T-helper 17 cell (primary cell): ENCODE measurements at places on chromosomes 2 and 18.

DNA sequence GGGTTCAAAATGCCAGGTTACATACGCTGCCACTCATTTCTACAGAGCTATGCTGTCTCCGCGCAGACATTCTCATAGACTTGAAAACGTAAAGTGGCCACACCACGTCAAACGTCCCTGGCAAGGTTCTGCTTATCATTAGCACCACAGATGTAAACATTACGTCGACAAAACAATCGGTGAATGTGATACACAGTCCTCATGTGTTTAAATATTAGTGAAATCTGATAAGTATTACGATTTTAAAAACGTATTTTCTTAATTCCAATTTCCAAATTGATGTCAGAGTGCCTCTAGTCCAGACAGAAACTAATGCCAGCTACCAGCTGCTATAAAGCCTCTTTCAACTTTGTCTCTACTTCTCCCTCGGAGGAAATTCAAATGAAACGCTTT, 1.2 kb downstream of the STK17B start:
- H3K4me3 ChIP-seq = peak overlapping the region; percentile 93
- peaks cover 43% of the 10 kb centered on the region for H3K4me1 ChIP-seq
- no peak for DNase-seq
- no peaks in the 10 kb centered on the region for H3K27me3 ChIP-seq
- H3K36me3 ChIP-seq = peaks cover 23% of the 10 kb centered on the region
- peak overlapping the region; percentile 100 for H3K27ac ChIP-seq

GRCh38 chr2:200359552-200359951, 53.1 kb downstream of the SPATS2L start:
- H3K27me3 ChIP-seq = peaks cover 14% of the 10 kb centered on the region
- no peak overlapping the region for H3K27ac ChIP-seq
- H3K4me3 ChIP-seq = no peak overlapping the region
- no peaks in the 10 kb centered on the region for H3K36me3 ChIP-seq
- no peaks in the 10 kb centered on the region for H3K4me1 ChIP-seq
- no peak for DNase-seq

- H3K27me3 ChIP-seq = peaks cover 46% of the 10 kb centered on the region
- H3K4me1 ChIP-seq = peaks cover 26% of the 10 kb centered on the region
- peak; percentile 7 for DNase-seq
- peaks cover 2% of the 10 kb centered on the region for H3K36me3 ChIP-seq
These were observed at the start of gene CXCR1 for GRCh38 chr2:218166791-218167190. Gene CXCR1 (minus strand): TSS chr2:218166962. CDS start chr2:218165211, 1,751 bp downstream.

DNA sequence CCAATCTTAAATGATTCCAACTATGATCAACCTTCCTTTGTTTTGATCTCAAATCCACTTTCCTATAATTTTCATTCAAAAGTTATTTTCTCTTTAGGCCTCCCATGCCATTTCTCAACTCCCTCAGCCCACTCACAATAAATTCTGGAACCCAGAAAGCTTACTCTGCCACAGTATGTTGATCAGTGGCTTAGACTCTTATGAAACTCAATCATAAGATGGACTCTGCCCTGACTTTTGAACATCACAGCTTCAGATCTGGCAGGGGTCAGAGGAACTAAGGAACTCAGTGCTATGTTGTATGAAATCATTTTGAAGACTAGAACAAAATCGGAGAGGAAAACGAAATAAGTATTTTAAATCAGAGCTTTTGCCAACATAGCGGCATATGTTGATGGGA, 59.8 kb upstream of the LGALSL start:
- no peak overlapping the region for H3K27ac ChIP-seq
- DNase-seq = no peak
- peaks cover 3% of the 10 kb centered on the region for H3K36me3 ChIP-seq
- H3K27me3 ChIP-seq = peaks cover 19% of the 10 kb centered on the region

GRCh38 chr2:228432116-228432515, 250.6 kb upstream of the SPHKAP start:
- H3K4me3 ChIP-seq = no peak overlapping the region
- no peak overlapping the region for H3K27ac ChIP-seq
- H3K27me3 ChIP-seq = no peaks in the 10 kb centered on the region
- DNase-seq = no peak
- H3K36me3 ChIP-seq = no peaks in the 10 kb centered on the region
- no peaks in the 10 kb centered on the region for H3K4me1 ChIP-seq

DNA sequence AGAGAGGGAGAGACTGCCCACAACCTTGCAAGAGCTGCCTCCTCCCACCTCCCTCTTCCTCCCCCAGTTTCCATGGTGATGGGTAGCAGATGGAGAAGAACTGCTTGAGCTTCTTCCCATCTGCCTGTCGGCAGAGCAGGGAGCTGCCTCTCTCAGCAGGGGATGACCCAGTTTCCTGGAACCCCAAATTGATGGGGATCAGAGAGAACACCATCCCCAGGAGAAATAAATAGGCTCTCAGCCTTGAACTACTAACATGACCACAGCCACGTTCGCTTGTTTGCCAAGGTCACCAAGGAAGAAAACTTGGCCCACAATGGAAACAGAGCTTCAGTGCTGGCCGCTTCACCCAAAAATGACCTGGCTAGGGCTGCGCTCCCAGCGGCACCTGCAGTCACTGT, 82.2 kb downstream of the ADD2 start:
- H3K4me3 ChIP-seq = no peak overlapping the region
- DNase-seq = no peak
- H3K27me3 ChIP-seq = peaks cover 32% of the 10 kb centered on the region
- no peaks in the 10 kb centered on the region for H3K36me3 ChIP-seq
- peaks cover 2% of the 10 kb centered on the region for H3K4me1 ChIP-seq
- H3K27ac ChIP-seq = peak overlapping the region; percentile 54

DNA sequence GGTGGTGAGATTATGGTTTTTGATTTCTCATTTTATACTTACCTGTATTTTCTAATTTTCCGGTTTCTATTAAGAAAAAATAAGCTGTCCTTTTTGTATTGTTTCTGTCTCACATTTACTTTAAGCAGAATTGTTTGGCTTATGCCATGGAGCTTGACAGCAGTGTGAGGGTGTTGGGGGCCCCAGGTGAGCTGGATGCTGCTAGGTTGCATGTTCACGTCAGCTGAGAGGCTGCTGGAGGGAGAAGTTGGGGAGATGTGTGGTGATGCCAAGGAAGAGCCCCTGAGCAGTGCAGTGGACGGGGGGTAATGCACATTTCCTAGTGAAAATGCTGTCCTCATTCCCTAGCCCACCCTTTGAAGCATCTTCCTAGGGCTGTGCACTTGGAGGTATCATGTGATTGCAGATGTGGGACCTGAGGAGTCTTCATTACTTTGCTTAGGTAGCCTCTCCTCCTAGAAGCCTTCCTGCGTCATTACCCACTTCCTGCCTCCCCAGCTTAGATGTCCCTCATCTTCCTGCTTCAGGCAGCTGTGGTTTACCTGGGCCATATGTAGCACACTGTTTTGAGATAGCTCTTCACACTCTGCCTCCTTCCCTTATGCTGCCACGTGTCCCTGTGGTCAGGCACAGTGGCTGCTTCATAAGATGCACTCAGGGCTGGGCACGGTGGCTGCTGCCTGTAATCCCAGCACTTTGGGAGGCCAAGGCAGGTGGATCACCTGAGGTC, 16.2 kb downstream of the ATG16L1 start:
- peak overlapping the region; percentile 99 for H3K27ac ChIP-seq
- peak; percentile 63 for DNase-seq
- H3K4me1 ChIP-seq = peaks cover 48% of the 10 kb centered on the region
- H3K4me3 ChIP-seq = peak overlapping the region; percentile 72
- H3K36me3 ChIP-seq = peaks cover 8% of the 10 kb centered on the region

- DNase-seq = no peak
- no peaks in the 10 kb centered on the region for H3K4me1 ChIP-seq
- no peak overlapping the region for H3K4me3 ChIP-seq
- H3K27ac ChIP-seq = no peak overlapping the region
- H3K27me3 ChIP-seq = peaks cover 11% of the 10 kb centered on the region
- no peaks in the 10 kb centered on the region for H3K36me3 ChIP-seq
These were observed 92.9 kb upstream of the CSRNP3 start for GRCh38 chr2:165376571-165376975.

DNA sequence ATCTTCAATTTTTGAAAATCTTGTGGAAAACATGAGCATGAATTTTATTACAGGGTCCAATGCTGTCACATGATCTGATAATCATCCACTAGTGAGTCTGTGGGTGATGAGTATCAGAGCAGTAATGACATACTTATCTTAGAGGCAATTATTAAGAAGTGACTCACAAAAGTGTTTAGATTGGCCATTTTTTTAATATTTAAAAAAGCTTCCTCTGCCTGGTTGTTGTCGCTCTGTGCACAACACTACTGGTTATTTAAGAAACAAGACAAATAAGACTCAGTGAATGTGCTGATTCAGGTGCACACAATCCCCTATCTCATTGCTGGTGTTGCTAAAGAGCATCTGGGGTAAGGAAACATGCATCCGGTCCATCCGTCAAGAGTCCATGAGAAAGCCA, 665.8 kb upstream of the ZEB2 start:
- no peak for DNase-seq
- no peaks in the 10 kb centered on the region for H3K36me3 ChIP-seq
- H3K4me1 ChIP-seq = no peaks in the 10 kb centered on the region
- no peaks in the 10 kb centered on the region for H3K27me3 ChIP-seq
- no peak overlapping the region for H3K4me3 ChIP-seq
- no peak overlapping the region for H3K27ac ChIP-seq

DNA sequence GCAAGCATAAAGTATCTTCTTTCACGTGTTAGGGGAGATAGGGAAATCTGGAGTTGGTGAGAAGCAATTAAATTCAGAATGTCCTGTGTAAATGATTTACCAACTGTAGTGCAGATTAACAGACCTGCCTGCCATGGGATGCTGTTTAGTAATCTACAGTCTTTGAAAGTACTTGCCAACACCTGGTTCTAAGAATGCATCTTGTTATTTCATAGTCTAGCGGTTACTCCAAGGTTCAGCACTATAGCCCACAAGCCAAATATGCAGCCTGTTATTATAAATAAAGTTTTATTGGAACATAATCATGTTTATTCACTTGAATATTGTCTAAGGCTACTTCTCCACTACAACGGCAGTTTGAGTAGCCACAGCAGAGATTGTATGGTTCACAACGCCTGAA, 100.8 kb downstream of the OSBPL6 start:
- H3K4me1 ChIP-seq = no peaks in the 10 kb centered on the region
- no peak for DNase-seq
- peaks cover 27% of the 10 kb centered on the region for H3K27me3 ChIP-seq
- peaks cover 3% of the 10 kb centered on the region for H3K36me3 ChIP-seq
- no peak overlapping the region for H3K4me3 ChIP-seq
- H3K27ac ChIP-seq = no peak overlapping the region

DNA sequence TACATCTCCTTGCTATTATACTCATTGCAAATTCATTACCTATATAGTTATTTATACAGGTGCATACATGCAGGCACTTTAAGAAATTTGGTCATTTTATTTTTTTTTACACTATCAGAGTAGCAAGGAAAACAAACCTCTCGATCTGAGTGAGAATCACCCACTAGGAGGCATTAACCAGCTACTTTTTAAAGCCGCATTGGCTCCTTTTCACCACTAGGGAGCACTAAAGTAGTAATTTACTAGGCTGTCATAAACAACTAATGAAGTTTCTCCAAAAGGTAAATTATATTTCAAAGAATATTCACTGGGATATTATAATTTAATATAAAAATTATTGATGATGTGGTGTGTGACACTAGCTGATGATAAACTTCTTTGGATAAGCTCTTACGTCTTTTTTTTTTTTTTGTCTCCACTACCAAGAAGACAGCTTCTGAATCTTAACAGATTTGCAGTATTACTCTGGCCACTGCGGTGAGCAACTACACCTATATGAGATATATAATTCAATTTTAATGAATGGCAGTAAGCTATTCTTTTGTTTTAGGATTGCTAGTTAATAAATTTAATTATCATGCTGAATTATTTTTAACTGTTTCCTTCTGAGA, 101.9 kb downstream of the NOL4 start:
- H3K27me3 ChIP-seq = no peaks in the 10 kb centered on the region
- H3K27ac ChIP-seq = no peak overlapping the region
- DNase-seq = no peak
- no peaks in the 10 kb centered on the region for H3K4me1 ChIP-seq

DNA sequence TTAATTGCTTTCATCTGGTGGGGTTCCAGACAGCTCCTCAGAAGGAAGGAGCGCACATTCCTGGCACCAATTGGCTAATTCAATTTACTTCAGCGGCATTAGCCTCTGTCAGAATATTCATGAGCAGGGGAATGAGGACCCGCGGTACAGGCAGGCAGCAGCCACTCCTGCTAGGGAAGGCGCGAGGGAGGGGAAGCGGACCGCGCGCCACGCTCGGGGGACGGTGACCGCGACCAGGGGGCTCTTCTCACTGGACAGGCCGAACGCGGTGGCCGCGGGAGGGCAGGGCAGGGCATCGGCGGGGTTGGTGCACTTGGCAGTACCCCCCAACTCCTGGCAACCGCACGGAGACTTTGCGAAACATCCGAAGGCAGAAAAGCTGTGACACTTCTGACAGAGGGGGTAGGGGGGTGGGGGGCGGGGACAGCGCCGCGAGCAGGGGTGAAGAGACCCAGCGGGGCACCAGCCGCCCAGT, at the start of gene CDH20:
CDH20 (plus strand) TSS at position 160 of the 475 bp plus-strand sequence.
- peaks cover 2% of the 10 kb centered on the region for H3K36me3 ChIP-seq
- no peak for DNase-seq
- no peak within 1 kb of the TSS for H3K4me3 ChIP-seq

DNA sequence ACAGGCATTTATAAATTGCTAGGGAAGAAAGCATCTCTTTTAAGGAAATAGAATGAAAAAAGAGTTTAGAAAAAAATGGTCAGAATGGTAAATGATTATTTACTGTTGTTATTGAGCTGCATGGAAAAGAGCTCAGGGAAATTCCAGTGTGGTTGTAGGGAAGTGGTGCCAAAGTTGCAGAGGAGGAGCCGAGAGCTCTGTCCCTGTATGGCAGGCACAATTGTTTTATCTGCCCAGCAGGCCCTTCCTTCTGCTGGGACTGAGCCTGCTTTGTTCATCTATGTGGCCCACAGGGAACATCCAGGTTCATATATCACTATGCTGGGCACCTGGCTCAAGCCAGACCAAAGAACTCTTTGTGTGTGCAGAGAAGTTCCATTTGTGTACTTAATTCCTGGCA, 80.8 kb upstream of the AGAP1 start:
- H3K27ac ChIP-seq = no peak overlapping the region
- no peak overlapping the region for H3K4me3 ChIP-seq
- peaks cover 42% of the 10 kb centered on the region for H3K27me3 ChIP-seq

- H3K27ac ChIP-seq = peak overlapping the region; percentile 29
- no peaks in the 10 kb centered on the region for H3K4me1 ChIP-seq
- no peaks in the 10 kb centered on the region for H3K36me3 ChIP-seq
- DNase-seq = no peak
- no peak overlapping the region for H3K4me3 ChIP-seq
- H3K27me3 ChIP-seq = peaks cover 10% of the 10 kb centered on the region
These were observed 70.6 kb upstream of the CTDP1 start for GRCh38 chr18:79608999-79609461.
